Activated CD4-positive, alpha-beta T cell treated with anti-CD3 and anti-CD28 coated beads, Interleukin-2, amount 10 ng/mL, durations not matched to agents 7 days and 5 days (primary cell): ENCODE measurements at places on chromosomes 12 and 14.

GRCh38 chr12:145369-145960 is 68.5 kb downstream of the SLC6A12 start:
- DNase-seq: no peak

DNA sequence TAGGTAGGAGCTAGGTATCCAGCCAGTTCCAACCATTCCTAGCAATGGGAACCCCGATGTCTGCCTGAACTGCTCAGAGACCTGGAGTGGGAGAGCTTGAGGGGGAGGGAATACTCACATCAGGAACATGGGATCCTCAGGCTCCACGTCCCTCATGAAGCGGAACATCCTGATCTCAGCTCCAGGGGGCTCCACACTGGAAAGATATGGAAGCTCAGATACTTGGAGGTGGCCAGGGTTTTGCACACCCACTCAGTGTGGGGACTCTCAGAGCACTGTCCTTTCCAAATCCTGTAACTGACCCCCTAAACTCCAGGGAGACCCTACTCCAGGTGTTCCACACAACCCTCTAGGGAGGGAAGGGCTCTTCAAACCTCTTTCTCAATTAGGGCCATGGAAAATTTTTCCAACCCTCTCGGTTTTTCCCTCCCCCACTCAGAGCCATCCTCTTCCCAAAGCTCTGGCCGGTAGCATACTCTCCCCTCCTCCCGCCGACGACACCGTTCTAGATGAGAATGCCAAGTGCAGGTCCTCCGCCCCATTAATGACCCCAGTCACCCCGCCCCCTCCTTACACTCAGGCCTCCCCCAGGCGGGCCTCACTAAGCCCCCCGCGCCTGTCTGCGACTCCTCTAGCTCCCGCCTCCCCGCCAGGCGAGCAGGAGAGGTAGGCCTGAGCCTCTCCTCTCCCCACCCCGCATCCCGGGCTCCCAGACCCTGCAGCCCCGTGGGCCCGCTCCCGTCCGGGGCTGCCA is 597 bp downstream of the MLF2 start:
- peak; percentile 39 for DNase-seq

DNA sequence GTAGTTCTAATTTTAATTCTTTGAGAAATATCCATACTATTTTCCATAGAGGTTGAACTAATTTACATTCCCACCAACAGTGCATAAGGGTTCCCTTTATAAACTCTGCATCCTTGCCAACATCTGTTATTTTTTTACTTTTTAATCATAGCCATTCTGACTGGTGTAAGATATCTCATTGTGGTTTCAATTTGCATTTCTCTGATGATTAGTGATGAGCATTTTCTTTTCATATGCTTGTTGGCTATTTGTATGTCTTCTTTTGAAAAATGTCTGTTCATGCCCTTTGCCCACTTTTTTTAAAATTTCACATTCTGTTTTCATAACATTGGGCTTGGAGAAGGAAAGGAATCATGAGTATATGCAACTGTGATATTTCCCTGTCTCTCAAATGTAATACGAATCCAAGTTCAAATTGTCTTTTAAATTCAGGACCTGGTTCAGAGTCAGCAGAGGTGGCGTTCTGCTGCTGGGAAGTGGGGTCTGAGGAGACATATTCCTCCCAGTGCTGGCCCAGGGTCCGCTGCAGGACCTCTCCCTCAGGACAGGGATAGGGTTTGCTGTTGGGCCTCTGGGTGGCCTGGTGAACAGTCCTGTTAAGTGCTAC is 81.2 kb upstream of the ETV6 start:
- DNase-seq: no peak

GRCh38 chr14:85599939-85600338 is 70.0 kb downstream of the FLRT2 start:
- no peak for DNase-seq

- DNase-seq: no peak
These were observed 24.4 kb downstream of the DHRS2 start for GRCh38 chr14:23660290-23661226.

- no peak for DNase-seq
These were observed 128.1 kb upstream of the AMIGO2 start for GRCh38 chr12:47207829-47208248.

GRCh38 chr14:77825895-77826519 is 26.1 kb downstream of the ADCK1 start:
- no peak for DNase-seq

GRCh38 chr14:86619726-86620125 is 1089.8 kb downstream of the FLRT2 start:
- DNase-seq: no peak

- no peak for DNase-seq
These were observed 525 bp downstream of the ATP5F1B start for GRCh38 chr12:56645201-56645716.

DNA sequence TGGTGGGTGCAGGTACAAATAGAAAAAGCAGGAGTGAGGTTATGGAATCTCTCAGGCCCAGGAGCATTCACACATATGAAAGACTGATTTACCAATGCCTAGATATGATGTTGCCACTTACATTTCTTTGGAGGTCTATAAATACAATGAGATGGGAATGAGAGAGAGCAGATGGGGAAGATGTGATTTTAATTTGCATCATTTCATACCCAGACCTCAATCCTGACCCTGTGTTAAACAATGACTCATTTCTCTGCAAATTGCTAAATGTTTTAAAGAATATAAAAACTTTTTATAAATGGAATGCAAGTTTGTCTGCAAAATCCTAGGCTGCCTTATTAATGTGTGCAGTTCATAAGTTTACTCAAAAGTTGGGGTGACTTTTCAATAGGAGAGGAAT is 38.6 kb upstream of the GNG2 start:
- no peak for DNase-seq

DNA sequence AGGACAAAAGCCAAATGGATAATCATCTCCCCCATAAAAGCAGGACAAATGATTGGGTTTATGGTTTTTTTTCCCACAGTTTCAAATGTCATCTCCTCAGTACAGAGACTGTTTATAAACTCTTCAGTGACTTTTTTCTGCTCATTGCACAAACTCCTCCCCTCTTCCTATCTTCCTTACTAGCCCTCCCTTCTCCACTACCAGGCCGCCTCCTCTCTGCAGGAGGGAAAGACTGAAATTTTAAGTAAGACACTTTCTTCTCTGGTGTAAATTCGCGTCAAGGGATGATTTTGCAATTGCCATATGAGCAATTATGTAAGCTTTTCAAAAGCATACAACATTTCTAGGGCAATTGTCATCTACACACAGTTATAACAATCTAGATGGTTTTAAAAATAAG is 37.0 kb downstream of the BTG1 start:
- no peak for DNase-seq

GRCh38 chr14:83894568-83894967 is 1635.4 kb upstream of the FLRT2 start:
- DNase-seq: no peak

GRCh38 chr14:104353921-104354701 is 215.7 kb downstream of the KIF26A start:
- DNase-seq: no peak

DNA sequence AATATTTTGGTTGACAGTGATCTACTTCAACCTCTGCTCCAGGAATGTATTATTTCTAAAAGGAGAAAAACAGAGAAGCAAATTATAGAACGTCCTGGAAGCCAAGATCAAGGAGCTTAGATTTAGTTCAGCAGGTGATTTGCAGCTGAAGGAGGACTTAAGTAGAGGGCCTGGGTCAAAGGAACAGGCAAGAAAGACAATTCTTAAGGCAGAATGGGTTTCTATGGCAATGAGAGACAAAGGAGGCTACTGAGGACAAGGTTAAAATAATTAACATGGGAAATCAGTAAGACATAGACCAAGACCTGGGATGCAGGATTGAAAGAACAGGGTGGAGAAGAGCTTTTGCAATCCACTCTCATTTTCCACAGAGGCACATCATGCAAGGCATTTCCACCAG is 2.4 kb upstream of the SNW1 start:
- DNase-seq: no peak

DNA sequence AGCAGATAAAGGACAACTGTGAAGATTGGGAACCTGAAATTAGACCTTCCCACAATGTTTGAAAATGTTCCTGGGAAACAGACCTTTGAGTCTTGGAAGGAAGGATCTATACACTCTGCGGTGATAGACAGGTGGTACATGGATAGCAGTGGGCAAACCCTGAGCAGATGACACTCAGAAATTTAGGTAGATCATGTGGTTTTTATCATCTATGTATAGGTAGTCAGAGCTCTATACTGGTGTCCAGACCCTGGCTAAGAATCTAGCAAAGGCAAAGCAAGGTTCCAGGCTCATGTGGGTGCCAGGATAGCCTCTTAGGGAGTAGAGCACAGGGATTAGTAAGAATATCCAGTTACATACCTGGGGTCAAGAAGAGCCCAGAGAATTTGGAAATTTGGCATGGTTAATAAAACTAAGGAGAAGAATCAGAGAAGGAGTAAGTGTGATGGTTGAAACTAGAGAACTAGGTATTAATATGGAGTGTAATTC is 331.2 kb upstream of the FBXO33 start:
- DNase-seq: no peak

GRCh38 chr12:51863933-51864832 is 15.7 kb upstream of the FIGNL2 start:
- no peak for DNase-seq

- DNase-seq: no peak
These were observed 7.4 kb upstream of the HOXC6 start for GRCh38 chr12:54020591-54021405.

- peak; percentile 49 for DNase-seq
These were observed 845 bp upstream of the RARG start for GRCh38 chr12:53232646-53233461.

DNA sequence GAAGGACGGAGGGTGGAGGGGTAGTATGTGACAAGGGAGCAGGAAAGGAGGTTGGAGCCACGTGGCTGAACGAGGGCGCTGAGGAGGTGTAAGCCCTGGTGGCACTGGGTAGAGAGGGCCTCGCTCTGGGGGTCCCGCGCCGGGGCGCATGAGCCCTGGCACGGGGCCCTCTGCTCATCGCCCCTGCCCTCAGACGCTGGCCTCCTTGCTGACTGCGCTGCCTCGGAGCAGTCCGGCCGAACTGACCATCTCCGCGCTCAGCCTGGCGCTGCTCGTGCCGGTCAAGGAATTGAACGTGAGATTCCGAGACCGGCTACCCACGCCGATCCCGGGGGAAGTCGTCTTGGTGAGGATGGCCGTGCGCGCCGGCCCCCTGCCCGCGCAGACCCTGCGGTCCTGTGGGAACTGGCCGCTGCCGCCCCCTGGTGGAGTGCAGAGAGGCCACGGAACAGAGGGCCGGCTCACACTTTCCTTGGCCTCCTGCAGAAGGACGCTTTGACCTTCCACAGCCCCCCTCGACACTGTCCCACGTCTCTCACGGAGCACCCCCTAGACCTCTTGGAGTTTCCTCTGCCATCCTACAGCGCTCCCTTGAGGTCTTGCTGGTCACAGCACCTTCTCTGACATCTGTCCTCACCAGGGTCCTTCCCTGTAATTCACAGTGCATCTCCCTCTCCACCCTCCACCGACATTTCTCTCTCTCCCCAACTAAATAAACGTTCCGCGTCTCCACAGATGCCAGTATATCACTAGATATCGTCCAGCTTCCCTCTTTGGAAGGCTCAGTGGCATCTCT is 10.5 kb downstream of the ARHGEF25 start:
- peak; percentile 58 for DNase-seq

DNA sequence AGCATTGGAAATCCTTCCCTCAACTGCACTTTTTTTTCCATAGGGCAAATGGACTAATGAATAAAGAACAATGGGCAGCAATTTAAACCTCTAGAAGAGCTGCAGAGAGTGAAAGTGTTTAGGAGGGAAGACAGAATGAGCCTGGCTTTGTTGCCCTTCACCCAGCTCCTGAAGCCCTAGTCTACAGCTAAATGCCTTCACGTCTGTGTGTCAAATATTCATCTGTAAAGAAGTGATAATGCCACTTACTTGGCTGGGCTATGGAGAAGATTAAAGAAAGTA is 45.6 kb downstream of the FLRT2 start:
- no peak for DNase-seq

GRCh38 chr12:41967668-41968500 is 176.8 kb downstream of the GXYLT1 start:
- DNase-seq: no peak

DNA sequence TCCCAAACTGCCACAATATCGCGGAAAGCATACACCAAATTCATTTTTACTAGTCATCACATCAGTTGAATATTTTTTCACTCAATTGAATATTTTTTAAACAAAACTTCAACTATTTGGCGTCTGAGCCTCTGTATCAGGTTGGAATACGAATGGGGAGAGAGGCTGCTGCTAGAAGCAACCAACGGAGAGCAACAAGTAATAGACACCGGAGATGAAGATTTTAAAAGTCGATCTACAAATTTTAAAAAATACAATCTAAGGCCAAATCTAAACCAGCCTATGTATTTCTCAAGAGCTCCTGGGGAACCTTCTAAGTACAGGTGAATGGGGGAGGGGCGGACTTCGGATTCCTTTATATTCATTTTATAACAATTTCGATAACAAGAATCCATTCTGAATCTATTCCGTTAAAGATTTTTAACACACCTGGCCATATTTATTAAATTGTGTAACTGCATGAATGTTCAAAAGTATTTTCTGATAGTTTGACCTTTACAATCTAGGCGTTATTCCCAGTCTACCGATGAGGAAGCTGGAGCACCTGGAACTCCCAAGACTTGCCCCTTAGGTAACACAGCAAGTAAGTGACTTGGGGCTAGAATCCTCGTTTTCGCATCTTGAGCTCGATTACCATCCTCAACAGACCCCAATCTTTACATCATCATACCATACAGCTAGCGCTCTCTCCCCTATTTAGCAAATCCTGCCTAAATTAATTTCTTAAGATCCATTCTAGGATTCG is 1.2 kb downstream of the GNPNAT1 start:
- no peak for DNase-seq

GRCh38 chr12:54249489-54249888 is 30.4 kb downstream of the CBX5 start:
- no peak for DNase-seq

DNA sequence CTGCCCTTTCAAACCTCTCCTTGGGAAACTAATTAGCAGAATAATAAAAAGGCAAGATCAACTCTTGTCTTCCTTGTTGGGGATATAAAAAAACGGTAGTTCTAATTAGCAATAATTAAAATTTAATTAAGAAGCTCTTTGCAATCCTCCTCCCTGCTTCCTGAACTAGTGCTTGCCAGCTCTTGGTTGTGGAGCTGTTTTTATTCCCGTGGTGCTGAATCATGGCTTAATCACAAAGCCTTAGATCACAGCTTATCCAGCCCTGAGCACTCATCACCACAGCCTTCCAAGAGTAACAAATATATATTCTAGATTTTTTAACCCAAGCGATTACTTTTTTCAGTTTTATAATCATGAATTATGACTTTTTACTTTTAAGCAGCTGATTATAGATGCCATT is 63.2 kb upstream of the INSM2 start:
- no peak for DNase-seq

DNA sequence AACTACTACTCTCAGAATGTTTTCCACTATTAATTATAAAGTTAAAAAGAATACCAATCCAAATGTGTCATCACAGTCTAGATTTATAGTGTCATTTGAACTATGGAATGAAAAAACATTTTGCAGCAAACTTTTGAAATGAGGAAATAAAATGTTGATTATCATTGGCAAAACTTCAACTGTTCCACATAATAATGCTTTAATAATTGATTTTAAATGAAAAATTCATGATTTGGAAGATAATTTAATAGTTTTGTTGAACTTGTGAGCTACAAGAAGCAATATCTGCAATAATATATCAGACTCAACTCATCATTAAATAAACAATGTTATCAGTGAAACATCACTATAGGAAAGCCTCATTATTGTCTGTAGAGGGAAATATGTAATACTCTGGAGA is 48.2 kb upstream of the DCN start:
- DNase-seq: no peak

- no peak for DNase-seq
These were observed 6.0 kb downstream of the BICDL1 start for GRCh38 chr12:119994892-119995658.

- peak; percentile 56 for DNase-seq
These were observed 2.4 kb downstream of the DHH start for GRCh38 chr12:49092086-49092815.
